ENCODE measurements at places on chromosomes 11 and 22. TPM values are rescaled to one million over a fixed set of nuclear protein-coding genes. Genes with fewer than 3 reads are reported as not detected.

Gene EWSR1
- total RNA-seq = 443 TPM

Gene GDPD4
- total RNA-seq = not detected

DNA sequence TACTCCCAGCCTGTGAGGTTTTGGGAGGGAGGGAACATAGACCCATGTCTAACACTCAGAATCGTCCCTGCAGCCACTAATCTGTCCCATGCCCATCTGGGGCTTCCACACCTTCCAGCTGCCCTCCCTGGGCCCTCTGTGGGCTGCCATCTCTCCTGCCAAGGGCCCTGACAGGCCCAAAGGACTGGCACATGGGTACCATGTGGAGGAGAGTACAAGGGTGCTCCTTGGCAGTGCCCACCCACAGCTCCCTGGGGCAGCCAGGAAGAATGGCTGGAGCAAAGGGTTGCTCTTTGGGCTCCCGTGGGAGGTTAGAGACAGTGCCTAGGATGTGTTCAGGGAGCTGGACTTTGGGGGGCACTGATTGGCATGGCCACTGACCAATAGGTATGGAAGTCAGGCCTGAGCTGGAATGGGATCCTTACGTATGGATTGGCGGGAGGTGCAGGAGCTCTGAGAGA lies 56.8 kb downstream of the CD82 start:
- DNase-seq = peak; percentile 6

- DNase-seq = no peak
Observed at GRCh38 chr11:128311742-128312719, 275.3 kb downstream of the ETS1 start.

Data from progenitor cell of endocrine pancreas (in vitro differentiated cells).